ENCODE measurements at places on chromosomes 2 and 18.

DNA sequence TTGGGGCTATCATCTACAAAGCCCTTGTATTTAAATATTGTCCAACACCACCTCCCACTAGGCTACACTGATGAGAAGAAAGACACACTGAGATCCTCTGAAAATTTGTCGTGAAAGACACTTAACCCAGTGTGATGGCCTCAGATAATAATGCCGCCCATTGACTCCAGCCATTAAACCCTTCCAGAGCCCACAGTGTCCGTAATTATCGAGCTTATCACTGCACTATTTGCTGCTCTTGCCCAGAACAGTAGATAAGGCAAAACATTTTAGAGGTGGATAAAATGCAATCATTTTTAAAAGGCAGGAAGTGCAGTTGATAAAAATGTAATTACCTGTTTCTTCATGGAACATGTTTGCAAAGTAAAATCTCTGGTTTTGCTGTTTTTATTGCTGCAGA, 121.3 kb upstream of the DDX18 start:
- ATAC-seq, result no peak

DNA sequence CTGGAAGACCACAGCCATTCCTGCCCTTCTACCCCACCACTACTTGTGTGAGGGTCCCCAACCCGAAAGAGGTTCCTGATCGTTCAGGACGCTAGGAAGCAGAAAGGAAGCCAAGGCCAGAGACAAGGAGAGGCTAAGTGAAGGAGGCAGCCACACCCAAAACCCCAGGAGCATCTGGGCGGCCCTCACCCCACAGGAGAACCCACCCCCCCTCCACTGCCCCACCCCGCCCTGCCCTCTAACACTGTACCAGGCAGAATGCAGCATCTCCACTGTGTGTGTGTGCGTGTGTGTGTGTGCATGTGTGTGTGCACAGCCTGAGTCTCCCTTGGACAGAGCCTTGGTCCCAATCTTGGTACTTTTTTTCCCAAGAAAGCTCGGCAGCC, 207.5 kb upstream of the HAAO start:
- no peak for ATAC-seq

GRCh38 chr18:46471809-46472498, 185.1 kb downstream of the LOXHD1 start:
- ATAC-seq, result no peak

DNA sequence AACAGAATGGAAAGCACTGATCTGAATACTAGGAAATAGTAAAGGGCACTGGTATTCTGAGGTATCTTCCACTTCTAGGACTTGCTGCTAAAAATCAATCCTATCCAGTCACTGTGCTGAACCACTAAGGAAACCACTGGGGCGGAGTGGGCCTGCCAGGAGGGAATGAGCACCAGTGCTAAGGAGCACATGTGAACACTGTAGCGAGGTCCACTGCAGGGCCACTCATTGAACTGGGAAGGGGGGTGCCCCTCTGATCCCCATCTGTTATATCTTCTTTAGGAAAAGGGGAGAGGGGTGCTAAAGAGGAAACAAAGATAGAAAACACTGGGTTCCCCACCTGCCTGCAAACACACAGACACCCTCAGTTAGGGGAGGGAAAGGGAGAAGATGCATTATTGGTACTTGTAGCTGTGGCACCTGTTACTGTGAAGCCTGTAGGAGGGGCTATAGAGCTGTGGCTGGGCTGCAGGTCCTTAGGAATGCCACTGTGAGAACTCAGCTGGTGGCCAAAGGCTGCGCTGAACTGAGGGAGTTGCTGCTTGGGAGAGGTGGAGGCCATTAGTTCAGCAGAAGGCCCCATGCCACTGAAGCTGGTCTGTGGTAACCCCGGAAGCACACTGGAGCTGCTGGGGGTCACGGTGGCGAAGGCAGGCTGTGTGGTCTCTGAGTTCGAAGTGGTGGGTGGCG, 81.8 kb downstream of the INO80D start:
- no peak for ATAC-seq
